Left ventricle myocardium superior (tissue), 1 donor: ENCODE measurements at places on chromosomes 11 and 22. TPM values are rescaled to one million over a fixed set of nuclear protein-coding genes. Genes with fewer than 3 reads are reported as not detected.

The EHF gene
- 2.7 TPM for total RNA-seq

DNA sequence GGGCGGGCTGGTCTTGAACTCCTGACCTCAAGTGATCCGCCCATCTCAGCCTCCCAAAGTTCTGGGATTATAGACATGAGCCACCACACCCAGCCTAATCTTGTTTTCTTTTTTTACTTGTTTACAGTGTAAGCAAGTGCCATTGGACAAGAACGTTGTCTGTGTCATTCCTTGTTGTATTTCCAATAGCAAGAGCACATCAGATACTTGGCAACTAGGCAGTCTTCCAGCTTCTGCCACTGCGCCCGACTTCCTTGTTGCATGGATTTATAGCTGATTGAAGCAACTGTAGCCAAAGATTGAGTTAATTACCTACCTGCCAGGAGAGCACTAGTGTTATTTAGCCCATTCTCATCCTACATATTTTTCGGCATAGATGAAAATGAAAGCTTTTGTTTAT, 3.1 kb upstream of the SGSM3 start:
- no peak for DNase-seq

The EMID1 gene
- total RNA-seq, result 0.40 TPM

The CD3D gene
- 1.6 TPM for total RNA-seq

GRCh38 chr11:66561178-66561974, 7.0 kb downstream of the CTSF start:
- no peak for DNase-seq

DNA sequence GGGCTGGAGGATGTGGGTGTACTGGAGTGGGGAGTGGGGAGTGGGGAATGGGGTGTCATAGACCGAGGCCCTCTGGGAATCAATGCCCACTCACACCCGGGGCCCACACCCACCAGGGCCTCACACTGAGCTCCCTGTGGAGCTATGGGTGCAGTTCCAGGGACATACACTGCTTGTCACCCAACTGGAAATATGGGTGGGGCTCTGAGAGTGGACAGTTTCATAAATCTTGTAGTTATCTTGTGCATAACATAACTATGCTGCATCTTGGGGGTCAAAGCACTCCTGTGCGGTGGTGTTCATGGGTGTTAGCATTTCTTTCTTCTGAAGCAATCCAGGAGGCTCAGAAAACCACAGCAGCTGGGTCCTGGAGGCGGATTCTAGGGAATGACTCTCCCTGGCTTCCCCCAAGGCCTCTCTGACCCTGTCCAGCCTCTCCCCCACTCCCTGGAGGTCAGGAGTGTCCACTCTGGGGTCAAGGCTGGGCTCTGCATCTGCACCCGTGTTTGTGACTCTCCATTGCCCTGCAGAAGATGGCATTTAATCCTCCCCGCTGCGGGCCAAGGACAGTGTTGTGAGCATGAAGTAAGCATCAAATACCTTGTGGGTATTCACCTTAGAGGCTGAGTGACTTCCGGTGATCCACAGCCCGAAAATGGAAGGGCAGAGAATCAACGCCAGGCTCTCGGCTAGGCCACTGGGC, 172.5 kb downstream of the CTTN start:
- no peak for DNase-seq

DNA sequence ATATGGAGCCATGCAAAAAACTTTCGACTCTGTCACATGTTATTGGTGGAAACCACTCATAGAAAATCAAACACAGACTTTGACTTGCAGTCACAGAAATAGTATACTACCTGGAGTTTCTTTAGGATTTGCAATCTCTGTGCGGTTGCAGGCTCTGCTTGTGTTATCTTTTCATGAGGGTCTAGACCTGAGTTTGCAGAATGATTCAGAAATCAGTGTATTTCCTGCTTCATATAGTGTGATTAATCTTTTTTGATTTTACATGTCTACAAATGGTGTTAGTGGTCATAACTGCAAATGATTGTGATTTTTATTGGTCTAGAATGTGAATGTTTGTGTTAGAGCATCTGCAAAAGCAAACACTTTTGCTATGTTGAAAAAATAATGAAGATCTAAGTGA, 690.2 kb downstream of the NTM start:
- DNase-seq, result no peak

DNA sequence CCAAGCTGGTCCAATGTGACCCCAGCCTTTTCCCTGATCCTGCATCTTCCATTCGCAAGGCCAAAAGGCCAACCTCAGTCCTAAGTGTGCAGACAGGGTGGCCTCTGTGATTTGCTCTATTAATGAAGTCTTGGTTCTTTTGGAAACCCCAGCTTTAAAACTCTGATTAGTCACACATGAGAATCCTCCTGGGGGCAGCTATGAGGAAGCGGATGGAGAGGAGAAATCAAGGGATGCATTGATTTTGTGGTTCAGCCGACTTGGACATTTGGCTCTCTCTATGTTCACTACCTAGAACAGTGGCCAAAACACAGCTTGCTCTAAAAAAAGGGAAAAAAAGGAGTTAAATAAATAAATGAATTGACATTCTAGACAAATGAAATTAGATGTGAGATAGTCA, 98.6 kb upstream of the USP47 start:
- DNase-seq, result no peak

GRCh38 chr22:26053737-26054316, 115.4 kb upstream of the SEZ6L start:
- no peak for DNase-seq

DNA sequence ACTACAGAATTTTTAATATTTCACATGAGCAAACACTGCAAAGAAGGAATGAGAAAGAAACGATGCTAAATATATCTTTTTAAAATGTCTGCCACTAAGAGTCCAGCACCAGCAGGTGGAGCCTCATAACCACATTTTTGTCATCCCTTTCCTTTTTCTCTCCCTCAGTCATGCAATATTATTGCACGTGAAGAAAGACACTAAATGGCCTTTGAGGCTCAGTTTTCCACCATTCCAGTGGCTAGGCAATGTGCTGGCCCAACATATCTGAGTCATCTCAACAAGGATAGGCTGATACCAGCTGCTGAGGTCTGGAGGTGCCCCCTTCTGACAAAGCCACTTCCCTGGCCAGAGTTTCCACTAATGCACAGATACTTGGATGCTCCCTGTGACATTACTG, 1.8 kb downstream of the ALKBH8 start:
- no peak for DNase-seq

GRCh38 chr11:102253020-102253715, 64.1 kb upstream of the BIRC3 start:
- no peak for DNase-seq

- DNase-seq, result no peak
Measured at GRCh38 chr11:96116376-96116775, 192.5 kb upstream of the MTMR2 start.

- no peak for DNase-seq
Measured at GRCh38 chr11:69615545-69616278, 25.2 kb upstream of the CCND1 start.

The USP2 gene
- 173 TPM for total RNA-seq

DNA sequence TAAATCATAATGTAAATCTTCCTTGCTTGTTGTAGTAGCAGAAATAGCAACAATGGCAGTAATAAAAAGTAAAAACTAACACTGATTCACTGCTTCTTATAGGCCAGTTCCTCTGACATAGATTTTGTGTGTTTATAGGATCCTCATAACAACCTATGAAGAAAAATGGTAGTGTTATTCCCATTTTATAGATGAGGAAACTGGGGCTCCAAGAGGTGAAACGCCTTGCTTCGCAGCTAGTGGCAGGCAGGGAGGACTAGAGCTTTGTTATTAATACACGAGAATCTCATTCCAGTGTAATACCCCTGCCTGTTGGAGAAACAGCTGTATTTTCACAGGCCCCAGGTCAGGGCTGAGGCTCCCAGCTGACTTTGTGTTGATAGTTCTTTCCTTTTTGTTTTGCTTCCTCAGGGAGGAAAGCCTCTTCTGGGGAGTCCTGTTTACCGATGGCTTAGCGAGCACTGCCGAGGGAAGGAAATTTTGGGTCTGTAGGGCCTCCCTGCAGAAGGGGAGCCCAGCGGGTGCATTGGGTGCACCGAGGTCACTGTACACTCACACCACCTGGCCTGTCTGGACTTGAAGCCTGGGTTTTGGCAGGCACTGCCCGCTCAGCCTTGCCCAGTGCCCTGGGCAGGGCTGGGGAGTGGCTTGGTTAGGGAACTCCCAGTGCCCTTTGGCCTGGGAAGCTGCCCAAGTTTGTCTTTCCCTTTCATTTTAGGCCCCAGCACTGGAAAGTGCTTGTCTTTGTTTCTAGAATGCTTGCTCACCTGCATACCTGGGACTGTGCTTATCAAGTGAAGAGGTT, 13.5 kb downstream of the KIAA1671 start:
- DNase-seq, result peak; percentile 54

The CRYBB3 gene
- not detected for total RNA-seq

DNA sequence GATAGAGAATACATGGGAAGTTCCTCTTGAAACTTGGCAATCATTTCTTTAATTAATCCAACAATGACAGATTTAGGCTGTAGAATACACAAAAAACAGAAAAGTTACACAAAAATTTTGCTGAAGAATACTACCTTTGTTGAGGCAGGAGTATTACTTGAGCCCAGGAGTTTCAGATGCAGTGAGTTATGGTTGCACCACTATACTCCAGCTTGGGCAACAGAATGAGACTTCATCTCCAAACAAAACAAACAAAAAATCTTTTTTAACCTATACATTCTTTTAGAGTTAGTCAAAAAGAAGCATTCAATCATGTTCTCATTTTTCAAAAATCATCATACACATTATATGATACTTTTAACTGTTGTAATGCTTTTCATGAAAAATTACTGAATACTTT, 22.1 kb downstream of the UEVLD start:
- no peak for DNase-seq

- DNase-seq, result no peak
Measured at GRCh38 chr11:111668980-111669379, 66.7 kb downstream of the SIK2 start.

DNA sequence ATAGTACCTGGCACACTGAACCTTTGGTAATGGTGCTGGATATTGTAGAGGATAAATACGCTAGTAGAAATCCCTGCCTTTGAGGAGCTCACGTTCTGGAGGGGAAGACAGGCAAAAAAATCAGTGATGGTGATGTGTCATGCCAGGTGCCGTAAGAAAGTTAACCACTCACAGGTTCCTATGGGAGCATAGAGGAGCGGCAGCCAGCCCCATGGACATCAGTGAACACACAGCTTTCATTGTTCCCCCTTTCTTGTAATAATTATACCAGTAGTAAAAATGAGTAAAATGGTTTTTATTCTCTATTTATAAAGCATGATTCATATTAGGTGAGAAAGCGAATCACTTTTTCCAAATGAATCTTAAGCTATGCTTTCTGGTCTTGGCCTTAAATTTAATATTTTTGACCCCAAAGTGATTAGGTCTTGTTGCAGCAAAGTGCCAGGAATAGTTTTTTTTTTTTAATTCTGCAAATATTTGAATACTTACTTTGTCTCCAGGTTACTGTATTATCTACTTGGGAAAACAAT, 57.9 kb downstream of the UVRAG start:
- DNase-seq, result no peak

DNA sequence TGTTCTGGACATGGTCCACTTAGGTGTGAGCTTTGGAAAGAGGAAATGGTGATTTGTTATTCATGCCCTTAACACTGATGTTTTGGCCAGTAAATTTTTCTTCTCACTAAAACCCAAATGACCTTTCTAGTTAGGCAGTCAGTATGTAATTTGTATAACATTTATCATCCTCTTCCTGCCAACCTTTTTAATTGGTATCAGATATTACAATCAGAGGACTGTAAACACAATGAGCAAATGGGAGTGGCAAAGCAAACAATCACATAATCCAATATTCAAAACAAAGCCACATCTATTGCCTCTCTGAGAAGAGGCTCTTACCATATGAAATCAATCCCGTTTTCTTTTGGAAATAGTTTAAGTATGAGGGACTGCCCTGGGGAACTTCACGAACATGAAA, 49.1 kb downstream of the BBOX1 start:
- DNase-seq, result no peak

GRCh38 chr11:47914743-47915142, 65.6 kb upstream of the PTPRJ start:
- DNase-seq, result no peak

The SCGB1A1 gene
- not detected for total RNA-seq

The MS4A8 gene
- not detected for total RNA-seq

DNA sequence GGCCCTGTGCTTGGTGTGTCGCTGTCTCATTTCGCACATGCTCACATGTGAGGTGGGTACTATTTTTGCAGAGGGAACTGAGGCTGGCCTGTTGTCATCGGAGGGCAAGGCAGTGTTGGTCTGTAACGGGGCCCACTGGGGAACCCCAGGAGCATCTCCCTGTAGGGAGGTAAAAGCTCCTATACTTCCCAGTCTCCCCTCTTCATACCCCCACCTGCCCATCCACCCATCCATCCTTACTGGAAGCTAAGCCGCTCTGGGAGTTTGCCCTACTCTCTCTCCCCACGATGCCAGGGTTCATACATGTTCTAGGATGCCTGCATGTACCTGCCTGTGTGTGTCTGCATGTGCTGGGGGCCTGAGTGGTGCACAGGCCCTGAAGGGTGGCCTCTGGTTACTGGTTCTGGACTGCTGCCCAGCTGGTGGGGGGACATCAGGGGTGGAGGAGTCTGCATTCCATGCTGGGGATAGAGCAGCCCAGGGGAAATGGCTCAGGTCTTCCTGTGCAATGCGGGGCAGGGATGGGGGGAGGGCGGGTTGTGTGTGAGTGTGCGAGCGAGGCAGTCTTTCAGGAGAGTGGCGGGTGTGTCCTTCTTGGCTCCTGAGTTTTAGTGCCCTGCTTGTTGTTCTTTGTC, 77.7 kb downstream of the PKNOX2 start:
- DNase-seq, result no peak

The ZBTB16 gene
- 67.3 TPM for total RNA-seq

The MUC2 gene
- not detected for total RNA-seq

- DNase-seq, result no peak
Measured at GRCh38 chr11:114890038-114890437, 211.7 kb downstream of the NXPE2 start.

The AP5B1 gene
- 6.7 TPM for total RNA-seq

GRCh38 chr11:11681536-11681935, 59.7 kb upstream of the GALNT18 start:
- DNase-seq, result no peak

DNA sequence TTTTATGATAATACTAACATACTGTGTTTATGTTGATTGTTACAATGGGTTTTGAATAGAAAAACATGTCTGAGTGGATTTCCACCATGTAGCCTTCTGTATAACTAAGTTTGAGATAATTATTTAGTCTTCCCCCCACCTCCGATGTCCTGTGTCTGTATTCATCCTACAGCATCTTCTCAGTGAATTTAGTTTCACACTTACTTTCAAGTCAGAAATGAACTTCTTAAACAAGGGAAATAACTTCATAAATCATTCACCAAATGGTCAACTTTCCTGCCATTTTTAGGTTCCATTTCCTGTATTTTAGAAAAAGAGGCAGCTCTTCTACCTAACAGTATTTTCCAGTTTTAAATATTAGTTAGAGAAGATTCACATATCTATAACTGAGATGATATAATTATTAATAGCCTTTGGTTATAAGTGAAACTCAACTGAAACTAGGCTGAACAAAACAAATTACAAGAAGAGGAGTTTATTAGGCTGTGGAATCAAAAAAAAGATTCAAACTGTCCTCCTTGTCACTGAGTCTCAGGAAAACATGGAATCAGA, 3.5 kb downstream of the OR51B5 start:
- no peak for DNase-seq
